SK-N-SH (cell line): ENCODE measurements at places on chromosomes 7 and 10. TPM values are rescaled to one million over a fixed set of nuclear protein-coding genes. Genes with fewer than 3 reads are reported as not detected.

CPED1 gene
- polyA plus RNA-seq: 4.4 and 4.8 TPM in 2 replicates

ZMIZ1 gene
- polyA plus RNA-seq: 6.6 and 23.5 TPM in 2 replicates

ELFN1 gene
- 0.05 and 0.06 TPM in 2 replicates for polyA plus RNA-seq

SEMA3D gene
- 30.1 and 48.7 TPM in 2 replicates for polyA plus RNA-seq

CYP2C18 gene
- not detected in 2 replicates for polyA plus RNA-seq

IPMK gene
- 0.71 and 0.88 TPM in 2 replicates for polyA plus RNA-seq

- DNase-seq: no peak
- peaks cover 25% of the 10 kb centered on the region for H3K27me3 ChIP-seq
- no peaks in the 10 kb centered on the region for H3K4me1 ChIP-seq
- H3K4me3 ChIP-seq: no peak overlapping the region
- H3K27ac ChIP-seq: no peak overlapping the region
Measured at GRCh38 chr10:47349941-47350371, 1.8 kb downstream of the RBP3 start.

- DNase-seq: no peak
- H3K4me3 ChIP-seq: no peak overlapping the region
- H3K4me1 ChIP-seq: no peaks in the 10 kb centered on the region; the same call in none of the 2 replicates
- H3K27me3 ChIP-seq: no peaks in the 10 kb centered on the region
- no peaks in the 10 kb centered on the region for H3K36me3 ChIP-seq
- H3K27ac ChIP-seq: peak overlapping the region; percentile 62
Measured at GRCh38 chr7:20307119-20307518, 23.6 kb upstream of the ITGB8 start.

DNA sequence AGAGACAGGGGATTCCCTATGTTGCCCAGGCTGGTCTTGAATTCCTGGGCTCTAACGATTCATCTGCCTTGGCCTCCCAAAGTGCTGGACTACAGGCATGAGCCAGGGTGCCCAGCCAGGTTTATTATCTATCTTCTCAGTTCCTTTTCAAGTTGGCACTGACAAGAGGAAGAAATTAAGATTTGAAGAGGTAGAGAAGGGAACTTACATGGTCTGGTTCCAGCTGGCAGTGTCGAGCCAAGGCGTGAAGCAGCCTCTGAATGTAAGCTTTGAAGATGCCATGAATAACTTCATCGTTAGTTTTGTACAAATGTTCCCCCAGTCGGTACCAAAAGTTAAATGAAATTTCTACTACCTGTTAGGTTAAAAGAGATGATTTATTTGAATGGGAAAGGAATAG, 57.7 kb downstream of the TNPO3 start:
- no peaks in the 10 kb centered on the region; the same call in 1 of the 2 replicates for H3K4me1 ChIP-seq
- no peak overlapping the region for H3K27ac ChIP-seq
- H3K27me3 ChIP-seq: no peaks in the 10 kb centered on the region
- peaks cover 58% of the 10 kb centered on the region for H3K36me3 ChIP-seq
- DNase-seq: no peak

- no peaks in the 10 kb centered on the region for H3K27me3 ChIP-seq
- H3K36me3 ChIP-seq: no peaks in the 10 kb centered on the region
- H3K4me3 ChIP-seq: no peak overlapping the region
- no peaks in the 10 kb centered on the region for H3K4me1 ChIP-seq
- no peak for DNase-seq
Measured at GRCh38 chr10:90451283-90451682, 406.6 kb downstream of the HTR7 start.

GRCh38 chr10:33743429-33743857, 409.0 kb upstream of the NRP1 start:
- H3K36me3 ChIP-seq: no peaks in the 10 kb centered on the region
- DNase-seq: no peak
- H3K4me1 ChIP-seq: no peaks in the 10 kb centered on the region
- H3K27ac ChIP-seq: no peak overlapping the region

DNA sequence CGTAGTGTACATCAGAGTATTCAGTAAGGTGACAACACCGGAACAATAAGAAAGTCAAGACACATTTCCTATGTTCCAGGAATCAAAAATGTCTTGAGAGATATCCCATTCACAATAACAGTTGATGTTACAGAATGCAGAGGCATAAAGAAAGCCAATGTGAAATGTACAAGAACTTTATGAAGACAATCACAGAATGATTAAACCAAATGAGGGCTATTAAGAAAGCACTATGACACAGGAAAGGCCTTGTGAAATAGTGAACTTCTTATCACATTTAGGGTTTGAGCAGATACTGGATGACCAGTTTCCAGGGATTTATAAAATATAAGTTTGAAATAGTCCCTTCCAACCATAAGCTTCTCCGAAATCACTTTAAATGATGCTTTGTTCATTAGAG, 52.7 kb downstream of the VWDE start:
- H3K27ac ChIP-seq: no peak overlapping the region
- no peaks in the 10 kb centered on the region for H3K36me3 ChIP-seq
- H3K4me3 ChIP-seq: no peak overlapping the region
- DNase-seq: no peak

DNA sequence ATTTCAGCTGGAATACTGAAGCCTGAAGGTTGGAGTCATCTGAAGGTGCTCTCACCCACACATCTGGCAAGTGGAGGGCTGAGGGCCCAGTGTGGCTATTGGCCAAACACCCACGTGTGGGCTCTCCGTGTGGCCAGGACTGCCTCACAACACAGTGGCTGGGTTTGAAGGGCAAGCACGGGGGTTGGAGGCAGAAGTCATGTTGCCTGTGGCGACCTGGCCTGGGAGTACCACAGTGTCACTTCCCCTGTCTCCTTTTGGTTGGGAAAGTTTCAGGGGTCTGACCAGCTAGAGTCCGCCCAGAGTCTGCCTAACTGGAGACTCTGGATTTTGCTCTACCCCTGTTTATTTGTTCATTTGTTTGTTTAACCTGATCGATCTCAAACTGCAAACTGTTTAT, 169.5 kb downstream of the DNAJB6 start:
- H3K4me3 ChIP-seq: no peak overlapping the region
- no peaks in the 10 kb centered on the region for H3K4me1 ChIP-seq
- no peak for DNase-seq
- H3K36me3 ChIP-seq: no peaks in the 10 kb centered on the region
- H3K27me3 ChIP-seq: no peaks in the 10 kb centered on the region

DNA sequence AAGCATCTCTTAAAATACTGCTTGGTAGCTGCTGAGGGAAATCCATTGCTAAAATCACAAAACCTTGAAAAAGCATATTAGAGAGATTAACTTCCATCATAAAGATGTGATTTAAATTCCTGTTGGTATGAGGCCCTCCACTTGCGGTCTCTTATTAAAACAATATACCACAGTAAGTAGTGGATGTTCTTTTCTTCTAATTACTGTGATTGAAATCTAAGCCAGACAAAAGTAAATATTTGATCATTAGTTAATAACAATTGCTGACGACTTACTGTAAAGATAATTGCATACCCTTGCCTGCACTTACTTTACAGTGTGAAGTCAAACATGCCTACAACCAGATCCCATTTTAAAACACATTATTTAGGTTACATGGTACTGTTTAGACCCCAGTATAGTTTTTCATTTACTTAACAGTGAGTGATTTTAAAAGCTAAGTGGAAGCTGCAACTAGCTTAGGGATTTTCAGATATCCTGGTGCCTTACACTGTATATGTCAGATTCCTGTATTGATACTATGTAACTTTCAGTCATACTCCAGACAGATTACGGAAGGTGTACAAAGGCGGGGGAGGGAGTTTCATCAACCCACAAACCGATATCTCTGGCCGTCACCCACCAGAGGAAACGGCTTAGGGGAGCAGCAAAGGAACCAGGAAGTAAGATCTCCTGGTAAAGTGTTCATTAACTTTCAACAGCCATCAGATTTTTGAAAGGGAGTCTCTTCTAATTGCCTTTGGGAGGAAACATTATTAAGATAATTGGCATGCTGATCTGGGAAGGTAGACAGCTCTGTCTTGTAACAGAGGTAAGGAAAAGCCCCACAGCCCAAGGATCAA, 986 bp downstream of the NRP1 start:
- no peak for DNase-seq
- peaks cover 18% of the 10 kb centered on the region for H3K36me3 ChIP-seq
- peak overlapping the region; percentile 78 for H3K27ac ChIP-seq
- no peaks in the 10 kb centered on the region for H3K27me3 ChIP-seq
- H3K4me1 ChIP-seq: peaks cover 28% of the 10 kb centered on the region

- peak overlapping the region; percentile 71; the same call in 1 of the 2 replicates for H3K27ac ChIP-seq
- DNase-seq: no peak
- no peak overlapping the region for H3K4me3 ChIP-seq
- peaks cover 18% of the 10 kb centered on the region for H3K4me1 ChIP-seq
- no peaks in the 10 kb centered on the region for H3K27me3 ChIP-seq
Measured at GRCh38 chr10:62071846-62072281, 170.4 kb downstream of the ARID5B start.

- no peak overlapping the region for H3K4me3 ChIP-seq
- H3K27me3 ChIP-seq: no peaks in the 10 kb centered on the region
- peak; percentile 80 for DNase-seq
Measured at GRCh38 chr10:110460111-110460809, 37.4 kb upstream of the DUSP5 start.

DNA sequence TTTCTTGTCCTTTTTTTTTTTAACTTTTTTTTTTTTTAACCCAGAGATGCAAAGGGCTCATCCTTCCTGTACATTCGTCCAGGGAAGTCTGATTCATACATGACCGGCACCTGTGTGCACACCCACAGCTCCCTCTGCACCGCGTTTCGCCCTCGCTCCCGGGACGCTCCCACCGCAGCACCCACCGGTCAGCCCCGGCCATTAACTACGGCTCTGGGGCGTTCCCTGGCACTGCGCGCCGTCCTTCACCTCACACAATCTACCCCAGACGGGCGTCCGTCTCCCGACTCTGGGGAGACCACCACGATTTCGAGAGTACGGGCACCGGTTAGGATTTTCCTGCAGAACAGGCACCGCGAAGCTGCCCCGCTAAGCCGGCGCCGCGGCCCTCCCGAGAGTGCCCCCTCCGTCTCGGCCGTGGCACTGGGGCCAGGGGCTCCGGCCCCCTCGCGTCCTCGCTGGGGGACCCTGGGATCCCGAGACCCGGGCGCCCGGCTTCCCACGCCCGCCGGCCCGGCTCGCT, 452 bp downstream of the ATE1 start:
- peaks cover 4% of the 10 kb centered on the region; the same call in 1 of the 2 replicates for H3K36me3 ChIP-seq
- no peaks in the 10 kb centered on the region for H3K27me3 ChIP-seq
- peak overlapping the region; percentile 76 for H3K4me3 ChIP-seq
- peak overlapping the region; percentile 98 for H3K27ac ChIP-seq
- DNase-seq: peak; percentile 83

DNA sequence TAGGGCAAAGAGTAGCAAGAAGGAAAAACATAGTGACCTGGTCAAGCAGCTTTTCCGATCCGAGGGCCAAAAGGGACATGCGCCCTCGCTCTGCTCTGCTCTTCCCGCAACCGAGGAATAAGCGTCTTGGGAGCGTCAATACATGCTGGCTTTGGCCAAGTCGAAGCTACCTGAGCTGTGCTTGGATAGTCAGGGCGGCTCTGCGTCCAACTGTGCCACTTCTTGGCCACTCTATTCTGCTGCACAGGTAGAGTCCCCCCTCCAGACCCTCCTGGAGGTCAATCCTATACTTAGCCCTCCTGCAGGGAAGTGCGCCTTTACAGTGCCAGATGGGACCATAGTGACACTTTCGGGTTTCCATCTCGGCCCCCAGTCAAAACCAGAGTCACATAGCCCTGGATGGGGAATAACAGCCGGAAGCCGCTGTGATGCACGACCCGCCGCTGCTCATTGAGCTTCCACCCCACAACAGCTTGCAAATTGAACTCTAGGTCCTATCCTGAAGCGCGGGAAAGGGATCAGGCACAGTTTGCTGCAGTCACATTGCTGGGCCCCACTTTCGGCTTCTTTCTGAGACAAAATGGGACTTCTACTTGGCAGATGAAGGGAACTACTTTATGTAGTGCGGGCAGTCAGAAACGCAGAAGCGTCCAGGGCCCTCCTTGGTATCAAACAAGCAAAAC, 1.1 kb upstream of the HPSE2 start:
- H3K36me3 ChIP-seq: no peaks in the 10 kb centered on the region
- H3K4me3 ChIP-seq: no peak overlapping the region
- H3K27me3 ChIP-seq: peaks cover 55% of the 10 kb centered on the region
- H3K4me1 ChIP-seq: no peaks in the 10 kb centered on the region
- no peak overlapping the region for H3K27ac ChIP-seq

GRCh38 chr7:101998029-101998905, 180.8 kb downstream of the CUX1 start:
- no peaks in the 10 kb centered on the region for H3K36me3 ChIP-seq
- H3K27ac ChIP-seq: no peak overlapping the region
- no peaks in the 10 kb centered on the region for H3K27me3 ChIP-seq
- DNase-seq: peak; percentile 72
- peaks cover 27% of the 10 kb centered on the region; the same call in 1 of the 2 replicates for H3K4me1 ChIP-seq
- no peak overlapping the region for H3K4me3 ChIP-seq

DNA sequence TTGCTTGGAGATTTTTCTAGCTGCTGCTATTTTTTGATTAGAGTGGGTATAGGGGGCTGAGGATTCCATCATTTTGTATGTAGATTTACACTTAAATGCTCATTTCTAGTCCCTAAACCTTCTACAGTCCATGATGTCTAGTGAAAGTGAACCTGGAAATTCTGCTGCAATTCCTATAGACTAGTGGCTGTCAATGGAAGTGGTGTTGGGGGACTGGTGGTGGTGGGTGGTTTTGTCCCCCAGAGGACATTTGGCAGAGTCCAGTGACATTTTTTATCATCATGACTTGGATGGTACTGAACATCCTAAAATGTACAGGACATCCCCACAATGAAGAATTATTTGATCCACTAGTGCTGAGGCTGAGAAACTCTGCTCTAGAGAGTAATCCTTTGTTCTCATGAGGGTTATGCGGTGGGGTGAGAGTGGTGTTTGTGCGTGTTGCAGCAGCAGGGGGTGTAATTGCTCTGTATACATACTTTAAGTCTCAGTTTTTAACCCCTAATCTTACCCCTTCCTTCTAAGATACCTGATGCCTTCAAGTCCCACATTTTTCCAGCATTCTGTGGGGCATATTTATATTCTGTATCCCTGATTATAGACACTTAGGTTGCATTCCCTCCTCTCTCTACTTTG, 35.0 kb downstream of the KIF11 start:
- H3K27me3 ChIP-seq: no peaks in the 10 kb centered on the region
- no peak overlapping the region for H3K4me3 ChIP-seq
- peaks cover 57% of the 10 kb centered on the region for H3K36me3 ChIP-seq
- DNase-seq: peak; percentile 11
- no peak overlapping the region for H3K27ac ChIP-seq
- H3K4me1 ChIP-seq: no peaks in the 10 kb centered on the region

DNA sequence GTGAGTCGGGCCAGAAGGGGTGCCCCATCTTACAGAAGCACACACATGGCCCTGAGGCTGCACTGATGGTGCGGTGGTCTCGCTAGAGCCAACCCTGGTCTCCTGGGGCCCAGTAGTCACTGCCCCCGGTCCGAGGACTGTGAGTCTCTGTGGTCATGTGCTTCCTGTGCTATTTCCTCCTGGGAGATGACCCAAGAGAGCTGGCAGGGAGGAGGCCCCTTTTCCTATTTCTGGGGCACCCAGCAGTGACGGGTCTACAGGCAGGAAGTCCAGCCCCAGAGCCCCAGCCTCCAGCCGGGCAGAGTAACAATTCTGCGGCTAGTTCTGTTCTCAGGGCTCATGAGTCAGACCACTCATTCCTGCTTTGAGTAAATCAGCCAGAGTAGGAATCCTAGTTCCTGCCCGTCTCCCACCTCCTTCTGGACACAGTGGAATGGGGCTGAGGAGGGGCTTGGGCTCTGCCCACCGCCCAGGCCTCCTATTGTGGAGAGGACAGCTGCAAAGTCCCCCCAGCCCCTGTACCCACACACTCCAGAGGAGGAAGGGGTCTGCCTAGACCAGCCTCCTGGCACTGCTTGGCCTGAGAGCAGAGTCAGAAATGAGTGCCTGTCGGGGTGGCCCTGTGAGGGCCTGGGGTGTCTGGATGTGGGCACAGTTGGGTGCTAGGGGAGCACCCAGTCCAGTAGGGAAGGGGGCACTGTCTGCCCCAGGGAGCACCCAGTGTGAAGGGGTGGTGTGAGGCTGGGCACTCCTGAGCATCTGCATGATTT, 80.5 kb upstream of the PPIF start:
- H3K36me3 ChIP-seq: peaks cover 12% of the 10 kb centered on the region; the same call in 1 of the 2 replicates
- H3K4me3 ChIP-seq: no peak overlapping the region
- H3K27ac ChIP-seq: peak overlapping the region; percentile 99
- no peak for DNase-seq
- no peaks in the 10 kb centered on the region for H3K27me3 ChIP-seq
